ENCODE measurements at places on chromosomes 7 and 10.

- no peak for DNase-seq
Measured at GRCh38 chr7:50281680-50282445, 22.7 kb upstream of the IKZF1 start.

- no peak for DNase-seq
Measured at GRCh38 chr10:88936656-88937055, 15.9 kb downstream of the ACTA2 start.

- DNase-seq = no peak
Measured at GRCh38 chr10:113665806-113666354, 2.0 kb upstream of the NRAP start.

DNA sequence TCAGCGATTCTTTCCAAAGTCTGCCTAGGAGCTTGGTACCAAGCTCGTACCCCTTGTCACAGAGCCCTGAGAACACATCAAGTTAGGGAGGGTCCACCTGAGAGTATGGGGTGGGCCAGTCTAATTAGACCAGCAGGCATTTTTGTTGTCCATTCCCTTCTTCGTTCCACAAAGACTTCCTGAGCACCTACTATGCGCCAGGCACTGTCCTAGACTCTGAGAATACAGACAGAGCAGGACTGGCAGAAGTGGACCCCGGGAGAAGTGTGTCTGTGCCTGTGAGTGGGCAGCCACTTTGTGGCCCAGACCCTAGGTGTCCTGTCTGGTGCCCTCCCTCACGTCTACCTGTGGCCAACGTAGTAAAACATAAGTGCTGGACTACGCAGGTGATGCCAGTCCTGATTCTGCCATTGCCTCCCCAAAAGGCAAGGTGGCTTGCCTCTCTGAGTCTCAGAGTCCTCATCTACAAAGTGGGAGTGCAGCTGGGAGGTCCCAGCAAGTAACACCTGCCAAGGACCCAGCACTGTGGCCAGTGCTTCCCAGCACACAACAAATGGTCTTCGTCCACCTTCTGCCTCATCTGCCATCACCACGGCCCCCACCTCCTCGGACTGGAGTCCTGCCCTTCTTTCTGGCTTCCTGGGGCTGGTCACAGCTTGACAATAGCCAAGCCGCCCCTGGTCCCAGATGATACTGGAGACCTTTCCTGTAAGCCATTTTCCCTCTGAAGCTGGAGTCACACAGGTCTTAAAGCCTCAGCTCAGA lies 54.3 kb upstream of the DUSP5 start:
- no peak for DNase-seq

GRCh38 chr10:28678687-28679457 lies 1.6 kb downstream of the BAMBI start:
- DNase-seq = no peak

DNA sequence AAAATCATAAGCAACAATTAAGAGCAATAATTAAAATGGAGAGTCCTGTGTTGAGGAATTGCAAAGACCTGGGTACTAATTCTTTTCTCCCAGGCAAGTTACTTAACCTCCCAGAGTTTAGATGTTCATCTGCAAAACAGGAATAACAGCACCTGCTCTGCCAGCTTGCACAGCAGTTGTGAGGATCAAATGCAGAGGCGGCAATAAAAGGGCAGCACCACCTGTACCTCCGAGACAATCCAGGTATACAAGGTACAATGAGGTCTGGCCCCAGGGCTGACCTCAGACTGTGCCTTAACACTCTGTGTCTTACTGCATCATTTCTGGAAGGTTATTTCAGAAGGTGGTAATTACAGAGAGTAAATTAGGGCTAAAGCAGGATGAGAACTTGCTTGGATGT lies 14.5 kb upstream of the FAM204A start:
- DNase-seq = no peak

- DNase-seq = no peak
Measured at GRCh38 chr10:58278962-58279307, 10.0 kb downstream of the CISD1 start.

DNA sequence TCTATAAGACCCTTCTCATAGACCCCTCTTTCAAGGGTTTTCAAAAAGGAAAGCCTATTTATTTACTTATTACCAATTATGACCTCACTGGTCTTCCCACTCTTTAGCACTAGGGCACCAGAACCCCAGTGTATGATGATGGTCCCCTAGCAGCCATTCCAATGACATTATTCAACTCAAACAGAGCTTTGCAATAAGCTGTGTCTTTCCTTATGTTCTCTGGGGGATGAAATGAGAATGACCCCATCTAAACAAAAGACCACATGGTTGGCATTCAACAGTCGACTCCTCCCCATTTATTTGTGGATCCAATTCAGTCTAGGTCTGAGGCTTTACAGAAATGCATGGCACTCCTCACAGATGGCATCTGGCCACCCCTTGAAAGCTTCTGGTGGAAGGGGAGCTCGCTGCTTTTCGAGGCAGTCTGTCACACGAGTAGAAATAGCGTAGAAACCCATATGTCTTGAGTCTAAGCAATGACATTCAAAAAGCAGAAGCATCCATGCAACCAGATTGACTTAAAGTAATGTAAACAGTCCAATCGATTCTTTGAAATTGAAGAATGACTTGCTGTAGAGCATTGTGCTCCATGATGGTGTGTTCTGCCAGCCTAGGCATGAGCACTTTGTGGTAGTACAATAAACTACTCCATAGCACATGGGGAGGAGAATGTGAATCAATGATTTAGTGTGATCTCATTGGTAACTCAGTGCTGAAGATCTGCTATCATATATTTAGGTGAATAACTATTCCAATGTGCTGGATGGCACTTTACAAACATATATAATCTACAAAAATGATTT lies 29.8 kb downstream of the NRP1 start:
- no peak for DNase-seq

DNA sequence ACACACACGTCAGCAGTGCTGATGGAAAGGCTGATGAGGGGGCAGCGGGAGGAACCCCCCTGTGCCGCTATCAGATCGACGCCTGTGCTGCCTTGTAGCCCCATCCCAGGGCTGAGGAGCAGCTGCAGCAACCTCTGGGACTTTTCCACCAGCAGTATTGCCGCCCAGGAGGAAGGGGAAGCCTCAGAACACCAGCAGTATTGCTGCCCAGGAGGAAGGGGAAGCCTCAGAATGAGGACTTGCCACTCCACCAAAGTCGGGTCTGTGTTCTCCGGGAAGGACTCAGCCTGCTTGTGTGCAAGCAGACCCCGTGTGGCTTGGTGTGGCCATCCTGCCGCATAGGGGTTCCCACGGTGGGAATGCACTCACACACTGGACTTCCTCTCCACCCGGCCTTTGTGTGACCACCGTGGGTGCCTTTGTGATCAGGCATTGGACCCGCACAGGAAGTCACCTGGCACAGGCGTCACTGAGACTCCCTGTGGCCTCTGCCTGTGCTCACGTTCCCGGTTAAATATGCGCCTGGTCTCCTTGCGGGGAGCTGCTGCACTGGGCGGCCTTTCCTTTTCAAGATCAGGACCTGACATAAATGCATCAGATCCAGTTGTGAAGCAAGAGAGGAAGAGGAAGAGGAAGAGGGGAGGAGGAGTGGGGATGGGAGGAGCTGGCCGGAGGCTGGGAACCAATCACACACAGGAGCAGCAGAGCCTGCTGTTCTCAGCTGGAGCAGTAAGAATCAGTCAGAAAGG lies 248.5 kb downstream of the DNAJB6 start:
- DNase-seq = no peak

DNA sequence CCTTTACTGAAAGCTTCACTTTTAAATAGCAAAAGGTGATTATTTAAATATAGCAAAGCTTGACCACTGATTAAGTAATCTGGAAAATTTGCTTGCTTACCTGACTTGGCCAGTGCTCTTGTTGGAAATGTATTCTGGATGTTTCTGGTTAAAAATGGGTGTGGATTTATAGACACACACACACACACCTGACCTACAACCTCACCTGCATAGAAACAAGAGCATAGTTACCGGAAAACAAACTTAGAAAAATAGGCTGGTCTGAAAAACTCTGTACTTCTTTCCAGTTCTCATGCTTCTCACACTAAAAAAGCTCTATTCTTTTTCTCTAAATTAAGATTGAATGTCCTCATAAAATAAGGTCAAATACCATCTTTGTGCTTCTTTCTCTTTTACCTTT lies at the start of gene AGR3:
AGR3 (minus strand) TSS at position 140 of the 400 bp plus-strand sequence. CDS start 3,365 bp downstream, outside the sequence.
- DNase-seq = no peak

GRCh38 chr10:17974505-17974904 lies 22.8 kb downstream of the SLC39A12 start:
- no peak for DNase-seq

GRCh38 chr10:23291551-23292334 lies 52.9 kb downstream of the C10orf67 start:
- DNase-seq = no peak

DNA sequence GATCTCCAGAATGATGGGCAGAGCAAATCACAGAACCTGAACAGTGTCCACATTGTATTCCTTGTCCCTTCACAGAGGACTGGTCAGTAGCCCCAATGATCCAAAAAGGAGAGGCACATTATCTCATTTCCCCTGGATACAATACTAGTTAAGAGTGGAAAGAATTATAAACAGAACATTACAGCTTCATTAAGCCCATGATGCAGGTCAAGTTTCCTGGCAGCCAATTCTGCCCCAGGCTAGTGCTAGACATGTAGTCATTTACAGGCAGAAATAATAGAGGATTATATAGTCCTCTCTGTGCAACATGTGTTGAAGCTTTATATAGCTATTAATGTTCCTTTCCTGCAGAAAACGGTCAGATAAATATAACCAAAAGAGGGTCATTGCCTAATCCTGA lies 124.3 kb upstream of the WNT16 start:
- no peak for DNase-seq

GRCh38 chr7:112203365-112203739 lies 2.8 kb downstream of the DOCK4 start:
- DNase-seq = no peak

DNA sequence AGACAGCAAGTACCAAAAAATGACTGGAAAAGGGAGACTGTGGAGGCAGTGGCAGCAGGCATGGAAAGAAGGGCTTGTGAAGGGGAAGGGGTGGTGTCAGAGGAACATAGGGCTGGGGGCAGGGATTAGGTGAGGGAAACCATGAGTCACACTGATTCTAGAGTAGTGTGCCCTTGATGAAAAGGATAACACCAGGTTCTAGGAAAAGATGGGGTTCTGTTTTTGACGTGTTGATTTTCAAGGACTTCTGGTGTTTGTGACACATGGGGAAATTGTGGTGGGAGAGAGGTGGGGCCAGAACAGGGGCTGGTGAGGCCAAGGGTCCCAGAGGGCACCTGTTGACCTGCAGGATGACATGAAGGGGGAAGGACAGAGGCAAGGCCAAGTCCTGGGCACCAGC lies 57.1 kb downstream of the FIGNL1 start:
- DNase-seq = no peak

DNA sequence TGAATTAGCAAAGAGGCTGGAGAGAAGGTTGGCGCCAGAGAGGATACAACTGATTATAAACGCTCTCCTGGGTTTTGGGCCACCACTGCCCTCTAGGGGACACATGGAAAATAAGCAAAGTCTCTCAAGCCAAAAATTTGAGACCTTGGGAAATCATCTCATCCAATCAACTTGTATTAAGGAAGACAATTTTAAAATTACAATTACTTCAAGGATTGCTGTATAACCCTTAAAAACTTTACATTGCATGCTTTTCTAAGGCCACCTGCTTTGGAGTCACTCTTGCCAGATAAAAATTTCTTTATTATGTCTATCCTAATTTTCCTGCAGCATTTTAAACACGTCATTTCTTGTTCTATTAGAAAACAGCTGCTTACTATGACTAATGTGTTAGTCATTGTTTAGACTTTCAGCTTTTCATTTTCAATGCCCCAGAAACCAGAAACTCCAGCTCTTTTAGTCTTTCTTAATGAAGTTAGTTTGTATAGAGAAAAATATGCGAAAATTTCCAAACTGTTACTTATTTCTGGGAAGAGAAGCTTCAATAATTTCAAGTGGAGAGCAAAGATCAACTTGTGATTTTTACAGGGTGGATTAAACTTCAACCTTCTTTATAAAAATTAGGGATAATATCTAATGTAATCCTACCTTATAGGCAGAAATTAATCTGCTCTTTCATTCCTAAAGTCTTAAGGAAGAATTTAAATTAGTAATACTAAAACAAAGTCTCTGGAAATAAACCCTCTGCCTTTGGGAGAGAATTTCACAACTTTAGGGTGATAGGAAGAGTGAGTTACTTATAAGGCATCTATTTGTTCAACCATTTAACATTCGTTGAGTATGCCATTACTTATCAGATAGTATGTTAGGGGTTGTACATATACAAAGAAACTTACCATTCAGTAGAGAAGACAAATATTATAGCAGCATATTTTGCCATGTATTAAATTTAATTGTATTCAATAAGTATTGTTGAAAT lies 20.6 kb upstream of the RHOBTB1 start:
- peak; percentile 51 for DNase-seq

GRCh38 chr10:133104068-133104962 lies 16.6 kb downstream of the ADGRA1 start:
- DNase-seq = no peak

DNA sequence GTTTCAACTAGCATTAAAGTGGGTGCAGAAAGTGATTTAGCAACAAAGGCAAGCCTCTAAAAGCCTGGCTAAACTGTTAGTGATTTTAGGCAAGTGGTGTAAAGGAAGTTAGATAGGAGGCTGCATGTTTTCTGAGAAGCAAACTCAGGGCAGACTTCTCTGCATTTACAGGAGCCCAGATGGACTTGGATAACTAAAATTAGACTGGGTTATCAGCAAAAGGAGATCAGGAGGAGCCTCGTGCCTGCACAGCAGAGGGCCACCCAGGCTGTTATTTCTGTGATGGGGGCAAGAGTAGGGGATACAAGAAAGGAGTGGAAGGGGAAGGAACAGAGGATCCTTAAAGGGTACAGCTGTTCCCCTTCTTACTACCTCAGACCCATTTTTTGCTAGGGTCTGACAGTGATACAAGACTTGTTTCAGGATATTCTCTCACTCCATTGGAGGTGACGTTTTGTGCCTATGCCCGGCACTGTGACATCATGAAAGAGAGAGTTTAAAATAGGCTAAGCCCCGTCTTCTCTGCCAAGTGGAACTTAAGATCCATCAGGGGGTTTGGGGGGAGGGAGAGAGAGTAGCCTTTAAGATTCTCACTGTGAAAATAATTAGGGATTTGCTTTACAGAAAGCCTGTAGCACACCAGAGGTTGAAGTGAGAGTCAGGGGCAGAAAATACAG lies 49.6 kb upstream of the PDCD4 start:
- DNase-seq = peak; percentile 53

DNA sequence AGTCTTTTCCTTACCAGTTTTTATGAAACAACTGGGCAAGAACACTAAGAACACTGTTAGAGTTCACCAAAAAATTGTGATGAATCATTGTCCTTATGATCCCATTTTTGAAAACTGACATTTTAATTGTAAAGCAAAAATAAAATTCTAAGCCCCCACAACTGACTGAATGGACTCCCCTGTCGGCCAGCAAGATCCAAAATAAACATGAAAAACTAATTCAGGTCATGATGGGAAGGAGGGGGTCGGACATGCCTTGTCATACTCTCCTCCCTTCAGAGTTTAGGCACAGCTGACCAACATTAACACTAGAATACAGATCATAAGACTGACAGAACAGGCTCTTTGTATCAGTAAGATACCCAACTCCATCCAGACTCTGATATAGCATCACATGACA lies 2.0 kb upstream of the RBAK start:
- DNase-seq = no peak

DNA sequence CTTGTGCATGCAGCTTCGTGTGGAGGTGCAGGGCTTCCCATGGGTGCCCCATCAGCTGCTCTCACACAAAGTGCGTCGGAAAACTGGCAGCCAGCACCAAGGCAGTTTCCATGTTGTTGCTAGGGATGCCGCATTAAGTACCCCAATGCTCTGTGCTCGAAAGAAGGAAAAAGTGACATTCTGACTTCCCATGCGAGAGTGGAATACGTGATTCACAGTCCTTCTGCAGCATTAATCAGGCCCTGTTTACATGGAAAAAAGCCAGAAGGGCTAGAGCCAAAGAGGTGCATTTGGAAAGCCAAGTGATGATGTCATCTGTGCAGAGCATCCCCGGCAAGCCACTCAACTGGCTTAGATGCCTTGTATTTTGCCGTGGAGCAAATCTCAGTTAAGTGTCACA lies 258.3 kb downstream of the GATA3 start:
- DNase-seq = peak; percentile 24

All from cerebellum (tissue), 4 donors.